ENCODE measurements at places on chromosomes 6 and 20.

DNA sequence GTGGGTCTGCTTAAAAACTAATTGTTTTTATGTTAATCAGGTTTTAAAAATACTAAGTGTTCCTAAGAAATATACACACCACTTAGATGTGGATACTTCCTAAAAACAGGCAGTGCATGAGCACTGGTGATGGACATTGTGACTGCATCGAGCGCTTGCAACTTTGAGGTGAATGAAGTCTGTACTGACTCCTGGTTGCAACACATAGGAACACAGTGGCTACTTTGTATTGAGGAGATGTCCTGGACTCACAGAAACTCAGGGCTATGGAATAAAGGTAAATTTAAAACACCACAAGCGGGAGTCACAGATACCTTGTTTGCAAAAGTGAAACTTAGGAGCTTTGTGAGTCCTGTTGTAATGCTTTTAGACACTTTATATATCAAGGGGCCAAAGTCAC is 55.6 kb upstream of the POLR1H start:
- DNase-seq, result no peak

GRCh38 chr20:3654326-3655130 is 8.7 kb downstream of the GFRA4 start:
- no peak for DNase-seq

DNA sequence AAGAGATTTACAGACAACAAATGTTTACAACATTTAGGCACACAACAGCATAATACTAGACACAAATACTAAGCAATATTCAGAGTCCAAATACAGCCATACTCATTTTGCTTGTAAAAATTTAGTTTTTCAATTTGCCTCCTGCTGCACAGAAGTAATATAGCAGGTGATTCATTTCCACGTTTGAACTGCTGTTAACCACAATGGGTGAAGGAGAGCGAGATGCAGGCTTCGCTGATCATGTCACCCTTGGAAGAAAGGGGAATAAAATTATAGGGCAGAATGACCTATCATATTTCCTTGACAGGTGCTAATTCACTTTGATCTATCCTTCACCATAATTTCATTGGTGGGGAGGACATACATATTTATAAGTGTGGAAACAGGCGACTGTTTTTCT is 643.8 kb upstream of the AGPAT4 start:
- DNase-seq, result no peak

DNA sequence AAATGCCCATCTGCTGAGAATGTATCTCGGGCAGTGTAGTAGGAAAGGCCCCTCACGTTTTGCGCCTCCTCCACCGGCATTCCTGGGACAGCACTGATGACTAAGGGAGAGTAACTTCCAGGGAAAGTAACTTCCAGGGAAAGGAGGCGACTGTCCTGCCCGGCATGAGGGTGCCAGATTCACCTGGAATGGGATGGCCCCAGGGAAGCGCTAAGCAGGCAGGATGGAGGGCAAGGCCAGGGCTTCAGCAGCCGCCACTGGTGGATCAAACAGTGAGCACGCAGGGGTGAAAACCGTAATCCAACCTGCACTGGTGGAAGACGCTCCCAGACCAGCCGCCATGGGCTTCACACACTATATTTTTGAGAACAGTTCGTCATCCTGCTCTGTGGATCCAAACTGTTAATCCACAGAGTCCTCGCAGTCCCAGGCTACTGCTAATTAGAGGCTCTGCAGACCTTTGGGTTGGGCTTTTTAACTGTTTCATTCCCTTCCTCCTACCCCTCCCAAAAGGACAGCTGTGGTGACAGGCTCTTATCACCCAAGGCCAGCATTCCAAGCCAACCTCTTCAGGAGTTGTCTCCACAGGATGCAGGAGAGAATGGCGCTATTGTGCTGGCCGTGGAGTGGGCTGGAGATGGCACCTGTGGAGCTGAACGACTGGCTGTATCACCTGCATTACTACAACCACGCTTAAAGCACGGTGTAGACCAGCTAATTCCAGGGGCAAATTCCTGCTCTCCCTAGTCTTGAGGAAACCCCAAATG is 178.9 kb downstream of the DLL1 start:
- no peak for DNase-seq

GRCh38 chr6:96468681-96469224 is 52.9 kb upstream of the UFL1 start:
- DNase-seq, result peak; percentile 50

DNA sequence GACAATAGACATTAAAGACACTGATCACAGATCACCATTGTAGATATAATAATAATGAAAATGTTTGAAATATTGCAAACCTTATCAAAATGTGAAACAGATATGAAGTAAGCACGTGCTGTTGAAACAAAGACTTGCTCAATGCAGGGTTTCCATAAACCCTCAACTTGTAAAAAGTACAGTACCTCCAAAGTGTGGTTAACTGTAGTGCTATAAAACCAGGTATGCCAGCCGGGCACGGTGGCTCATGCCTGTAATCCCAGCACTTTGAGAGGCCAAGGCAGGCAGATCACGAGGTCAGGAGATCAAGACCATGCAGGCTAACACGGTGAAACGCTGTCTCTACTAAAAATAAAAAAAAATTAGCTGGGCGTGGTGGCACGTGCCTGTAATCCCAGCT is 96.6 kb downstream of the ZFAND3 start:
- DNase-seq, result no peak

- no peak for DNase-seq
Measured at GRCh38 chr6:41344876-41345275, 9.5 kb downstream of the NCR2 start.

DNA sequence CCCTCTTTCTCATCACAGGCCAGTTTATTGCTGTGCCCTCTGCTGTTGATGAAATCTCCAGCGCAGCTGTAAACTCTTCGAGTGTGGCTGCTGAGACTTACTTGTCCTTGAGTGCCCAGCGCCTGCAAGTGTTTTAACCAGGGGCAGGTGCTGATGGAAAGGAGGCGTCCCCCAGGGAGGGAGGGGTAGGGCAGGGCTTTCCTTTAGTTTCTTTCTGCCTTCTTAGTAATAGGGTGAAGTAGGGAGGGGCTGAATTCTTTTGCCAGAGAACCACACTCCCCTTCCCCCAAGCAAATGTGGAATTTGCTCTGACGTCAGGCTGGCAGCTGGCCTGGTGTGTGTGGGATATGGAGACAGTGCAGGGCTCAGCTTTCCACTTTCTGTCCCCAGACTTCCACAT is 61.2 kb downstream of the IGF2R start:
- DNase-seq, result peak; percentile 37

- DNase-seq, result no peak
Measured at GRCh38 chr6:45557454-45557853, 179.7 kb upstream of the SUPT3H start.

DNA sequence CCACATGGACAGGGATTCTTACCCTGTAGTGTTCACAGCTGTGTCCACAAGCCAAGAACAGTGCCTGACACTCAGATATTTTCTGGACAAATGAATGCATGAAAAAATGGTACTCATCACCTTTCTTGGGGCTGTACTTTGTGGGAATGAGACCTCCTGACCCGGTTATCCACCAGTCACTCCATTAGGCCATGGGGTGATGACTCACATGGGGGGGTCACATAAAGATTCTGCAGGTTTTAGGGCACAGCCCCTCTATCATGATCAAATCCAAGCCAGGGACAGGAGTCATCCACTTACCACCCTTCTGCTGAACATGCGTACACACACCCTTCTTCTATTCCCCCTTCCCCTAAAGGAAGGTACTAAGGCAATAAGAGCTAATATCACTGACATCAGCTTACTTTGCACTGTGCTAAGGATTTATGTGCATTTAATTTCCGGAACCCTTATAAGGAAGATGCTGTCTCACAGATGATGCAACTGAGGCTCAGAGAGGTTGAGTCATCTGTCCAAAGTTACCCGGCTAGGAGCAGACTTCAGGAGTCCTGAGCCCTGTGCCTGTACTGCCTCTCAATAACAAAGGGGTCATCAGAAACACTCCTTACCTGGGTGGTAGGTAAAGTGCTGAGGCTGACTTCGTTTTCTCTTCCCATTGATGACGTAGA is 107.8 kb downstream of the NFATC2 start:
- no peak for DNase-seq

DNA sequence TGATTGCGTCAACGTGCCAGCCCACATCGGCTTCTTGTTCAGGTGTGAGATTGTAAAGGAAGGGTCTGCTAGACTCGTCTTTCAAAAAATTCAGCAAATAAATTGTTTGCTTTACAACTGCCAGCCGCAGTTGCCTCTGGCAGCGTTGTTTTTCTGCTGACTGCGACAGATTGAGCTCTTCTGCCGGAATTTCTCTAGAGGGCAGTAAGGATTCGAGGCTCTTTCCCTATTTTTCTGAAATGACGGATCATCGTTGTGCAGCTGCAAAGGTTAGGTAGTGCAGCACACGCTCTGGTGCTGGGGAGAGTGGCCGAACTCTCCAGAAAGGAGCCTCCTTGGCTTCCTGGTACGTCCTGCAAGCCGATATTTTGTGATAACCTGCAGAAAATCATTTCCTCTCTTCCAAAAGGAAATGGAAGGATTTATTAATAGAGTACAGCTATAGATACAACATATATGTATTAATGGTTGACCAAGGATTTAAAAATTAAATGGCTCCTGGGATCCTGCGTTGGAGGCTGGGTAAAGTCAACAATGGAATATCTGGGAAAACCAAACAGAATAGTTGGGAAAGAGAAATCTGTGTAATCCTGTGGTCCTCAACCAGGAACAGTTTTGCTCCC is 121.9 kb upstream of the ZFP64 start:
- peak; percentile 79 for DNase-seq

DNA sequence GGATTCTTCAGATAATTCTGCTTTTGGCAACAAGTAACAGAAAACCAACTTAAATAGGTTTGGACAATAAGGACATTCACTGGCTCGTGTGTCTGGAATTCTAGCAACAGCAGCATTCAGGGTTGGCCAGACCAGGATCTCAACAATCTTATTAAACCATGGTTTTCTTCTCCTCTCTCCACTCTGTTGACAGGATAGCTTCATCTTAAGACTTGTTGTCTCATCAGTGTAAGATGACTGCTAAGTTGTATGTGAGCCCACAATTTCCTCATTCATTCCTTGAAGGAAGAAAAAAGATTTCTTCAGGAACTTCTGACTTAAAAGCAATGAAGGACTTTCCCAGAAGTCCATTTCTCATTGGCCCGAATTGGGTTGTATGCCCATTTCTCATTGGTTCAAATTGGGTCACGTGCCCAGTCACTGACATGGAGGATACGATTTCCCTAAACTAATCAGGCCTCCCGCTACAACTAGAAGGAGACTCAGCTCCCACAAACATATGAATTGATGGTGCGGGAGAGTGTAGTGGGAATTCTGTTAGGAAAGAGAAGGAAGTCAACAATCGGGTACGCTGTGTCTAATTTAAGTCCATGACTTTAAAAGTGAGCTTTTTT is 83.7 kb downstream of the SLC22A3 start:
- no peak for DNase-seq

- DNase-seq, result no peak
Measured at GRCh38 chr6:168089186-168090063, 10.4 kb upstream of the FRMD1 start.

DNA sequence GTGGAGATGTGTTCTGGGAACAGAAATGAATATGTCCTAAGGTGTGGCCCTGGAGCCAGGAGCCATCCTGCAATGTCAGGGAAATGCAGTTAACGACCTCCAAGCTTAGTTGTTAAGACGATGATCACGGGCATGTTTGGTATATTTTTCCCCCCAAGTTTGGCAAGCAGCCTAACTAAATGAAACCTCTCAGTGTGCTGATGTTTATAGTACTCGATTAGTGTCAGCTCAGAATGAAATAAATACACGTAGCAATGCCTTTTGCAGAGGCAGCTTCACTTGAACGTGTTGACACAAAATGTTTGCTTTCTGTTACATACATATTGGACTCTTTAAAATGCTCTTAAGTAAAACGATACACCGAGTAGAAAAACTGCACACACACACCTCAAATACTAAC is 76.2 kb upstream of the OLIG3 start:
- DNase-seq, result no peak

DNA sequence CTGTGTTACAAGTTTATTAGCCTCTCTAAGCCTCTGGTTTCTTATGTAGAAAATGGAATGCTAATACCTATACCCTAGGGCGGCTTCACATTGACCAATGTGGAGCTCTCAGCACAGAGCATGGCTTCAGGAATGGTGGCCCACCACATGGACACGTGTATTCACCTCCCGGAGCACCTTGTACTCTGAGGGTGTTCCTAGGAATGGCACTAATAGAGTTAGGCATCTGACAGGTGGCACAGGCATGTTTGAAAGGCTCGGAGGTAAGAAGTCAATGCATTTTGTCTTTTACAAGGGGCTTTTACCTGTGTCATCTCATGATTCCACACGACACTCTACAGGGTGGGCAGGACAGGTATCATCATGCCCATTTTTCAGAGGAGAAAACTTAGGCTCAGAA is 5.3 kb upstream of the TGM3 start:
- no peak for DNase-seq

GRCh38 chr20:40160097-40160550 is 528.9 kb downstream of the MAFB start:
- peak; percentile 87 for DNase-seq

- DNase-seq, result no peak
Measured at GRCh38 chr6:147561726-147562125, 53.2 kb downstream of the SAMD5 start.

- DNase-seq, result no peak
Measured at GRCh38 chr6:166595949-166596348, 9.5 kb upstream of the RAMACL start.

DNA sequence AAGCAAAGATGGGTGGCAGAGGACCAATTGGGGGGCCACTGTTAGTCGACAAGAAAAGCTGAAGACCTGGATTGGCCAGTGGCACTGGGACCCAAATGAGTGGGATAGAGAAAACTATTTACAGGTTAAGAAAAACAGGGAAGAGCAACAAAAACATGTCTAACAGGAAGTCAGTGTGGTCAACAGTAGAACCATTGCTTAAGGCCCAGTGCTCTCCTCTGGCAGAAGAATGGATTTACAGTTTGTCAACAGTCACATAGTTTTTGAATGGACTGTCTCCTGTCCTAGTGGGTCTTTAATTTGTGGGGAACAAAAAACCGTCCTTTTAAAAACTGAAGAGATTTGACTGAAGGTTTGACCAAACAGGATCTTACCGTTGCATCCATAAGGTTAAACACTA is 12.1 kb upstream of the WTAP start:
- DNase-seq, result no peak

DNA sequence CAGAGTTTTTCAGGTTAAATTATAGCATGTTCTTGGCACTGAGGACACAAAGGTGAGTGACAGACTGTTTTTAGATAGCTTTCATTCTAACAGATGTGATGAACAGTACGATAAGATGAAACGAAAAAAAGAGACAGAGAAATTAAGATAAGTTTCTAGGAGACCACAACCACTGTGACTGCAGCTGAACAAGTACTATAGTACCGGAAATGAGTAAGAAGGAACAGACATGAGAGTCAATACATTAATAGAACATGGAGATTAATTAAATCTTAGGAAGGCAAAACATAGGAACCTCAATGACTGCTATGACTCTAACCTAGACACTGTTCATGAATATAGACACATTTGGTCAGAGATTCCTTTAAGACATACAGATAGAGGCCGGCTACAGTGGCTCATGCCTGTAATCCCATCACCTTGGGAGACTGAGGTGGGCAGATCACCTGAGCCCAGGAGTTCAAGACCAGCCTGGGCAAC is 40.2 kb downstream of the HBS1L start:
- DNase-seq, result no peak

- DNase-seq, result no peak
Measured at GRCh38 chr6:135265278-135265677, 84.2 kb downstream of the MYB start.

GRCh38 chr6:85754894-85755293 is 112.2 kb upstream of the SYNCRIP start:
- DNase-seq, result no peak

GRCh38 chr6:1574083-1574761 is 35.5 kb upstream of the FOXC1 start:
- DNase-seq, result no peak
